ENCODE measurements at places on chromosomes 7 and 10. TPM values are rescaled to one million over a fixed set of nuclear protein-coding genes. Genes with fewer than 3 reads are reported as not detected.

Gene UPK3BL2
- 3.2 TPM for total RNA-seq

Gene NPSR1
- total RNA-seq = not detected

Gene PGAM2
- not detected for total RNA-seq

Gene SRRT
- total RNA-seq = 49.1 TPM

Gene IFIT1B
- not detected for total RNA-seq

Gene ADCY1
- 0.54 TPM for total RNA-seq

Gene GFRA1
- 3.7 TPM for total RNA-seq

Gene AFAP1L2
- total RNA-seq = 1.9 TPM

Gene SLC16A9
- 0.19 TPM for total RNA-seq

Gene PLXNA4
- 18.4 TPM for total RNA-seq

Gene ZNF804B
- total RNA-seq = not detected

Gene TRIL
- total RNA-seq = under 0.01 TPM

Gene PNLIPRP2
- total RNA-seq = not detected

Gene SLC13A4
- total RNA-seq = not detected

Gene KIAA1549
- total RNA-seq = 2.3 TPM

Gene HMX3
- total RNA-seq = not detected

Gene SPDYE11
- not detected for total RNA-seq

Gene ACTL6B
- not detected for total RNA-seq

Gene HNRNPF
- total RNA-seq = 299 TPM

Gene BBS9
- total RNA-seq = 9.7 TPM

Gene ZNF727
- total RNA-seq = 0.09 TPM

Gene ZNF467
- 2.6 TPM for total RNA-seq

Gene SH2D4B
- 0.09 TPM for total RNA-seq

Gene MRPL32
- 77.7 TPM for total RNA-seq

Gene RASSF4
- 14.3 TPM for total RNA-seq

Gene DYDC2
- not detected for total RNA-seq
